ENCODE measurements at places on chromosomes 3 and 15. TPM values are rescaled to one million over a fixed set of nuclear protein-coding genes. Genes with fewer than 3 reads are reported as not detected.

DNA sequence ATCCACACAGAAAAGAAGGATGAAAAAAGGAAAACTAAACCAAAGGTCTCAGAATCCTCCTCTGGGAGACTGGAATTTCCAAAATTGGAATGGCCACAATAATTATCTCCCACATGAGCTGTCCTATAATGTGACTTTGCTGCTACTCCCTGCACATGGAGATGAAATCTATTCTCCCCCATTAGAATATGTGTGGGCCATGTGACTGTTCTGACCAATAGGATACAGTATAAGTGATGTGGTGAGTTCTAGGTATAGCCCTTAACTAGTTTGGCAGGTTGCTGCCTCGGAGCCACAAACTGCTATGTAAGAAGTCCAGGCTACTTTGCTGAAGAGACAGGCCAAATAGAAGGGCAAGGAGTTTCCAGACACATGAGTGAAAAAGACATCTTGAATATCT, 5.2 kb downstream of the TRIM59 start:
- H3K36me3 ChIP-seq = no peaks in the 10 kb centered on the region
- H3K27me3 ChIP-seq = peaks cover 22% of the 10 kb centered on the region
- H3K4me3 ChIP-seq = no peak overlapping the region
- no peak overlapping the region for H3K27ac ChIP-seq

- H3K27ac ChIP-seq = no peak within 1 kb of the TSS
- H3K27me3 ChIP-seq = no peaks in the 10 kb centered on the region
- H3K4me3 ChIP-seq = no peak within 1 kb of the TSS
- no peaks in the 10 kb centered on the region for H3K36me3 ChIP-seq
- DNase-seq = no peak
Measured at GRCh38 chr15:69014454-69014853, at the start of gene NOX5. Gene NOX5, plus strand, starts transcription at chr15:69014695. Its CDS starts 41 bp downstream, at chr15:69014736.

DNA sequence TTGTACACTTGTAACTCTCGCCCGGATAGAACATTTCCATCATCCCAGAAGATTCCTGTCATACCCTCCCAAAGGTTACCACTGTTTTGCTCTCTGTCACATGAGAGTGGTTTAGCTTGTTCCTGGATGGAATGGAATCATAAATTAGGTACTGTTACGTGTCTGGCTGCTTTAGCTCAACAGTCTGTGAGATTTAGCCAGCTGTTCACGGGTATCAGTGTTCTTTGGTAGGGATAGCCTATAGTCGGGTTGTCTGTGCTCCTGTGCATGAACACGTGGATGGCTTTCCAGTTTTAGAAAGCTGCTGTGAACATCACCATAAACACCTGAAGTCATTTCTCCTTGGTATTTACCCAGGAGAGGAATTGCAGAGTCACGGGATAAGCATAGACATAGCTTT, 58.2 kb upstream of the NR2C2 start:
- no peak overlapping the region for H3K27ac ChIP-seq
- H3K36me3 ChIP-seq = no peaks in the 10 kb centered on the region
- H3K4me3 ChIP-seq = no peak overlapping the region
- no peaks in the 10 kb centered on the region for H3K27me3 ChIP-seq

GRCh38 chr3:23004971-23005370, 198.2 kb upstream of the UBE2E2 start:
- no peaks in the 10 kb centered on the region for H3K27me3 ChIP-seq
- H3K27ac ChIP-seq = no peak overlapping the region
- no peaks in the 10 kb centered on the region for H3K36me3 ChIP-seq
- H3K4me1 ChIP-seq = peaks cover 5% of the 10 kb centered on the region

GRCh38 chr15:53128652-53129051, 338.5 kb upstream of the ONECUT1 start:
- no peaks in the 10 kb centered on the region for H3K27me3 ChIP-seq
- no peak overlapping the region for H3K27ac ChIP-seq
- H3K4me3 ChIP-seq = no peak overlapping the region
- no peaks in the 10 kb centered on the region for H3K4me1 ChIP-seq
- no peak for DNase-seq

Gene TRPM1
- total RNA-seq = not detected

- H3K27me3 ChIP-seq = no peaks in the 10 kb centered on the region
- no peak overlapping the region for H3K27ac ChIP-seq
- no peak overlapping the region for H3K4me3 ChIP-seq
- no peaks in the 10 kb centered on the region for H3K36me3 ChIP-seq
- DNase-seq = peak; percentile 24
- H3K4me1 ChIP-seq = no peaks in the 10 kb centered on the region
Measured at GRCh38 chr3:85360742-85361387, 402.1 kb downstream of the CADM2 start.

GRCh38 chr3:137121704-137122314, 164.0 kb downstream of the IL20RB start:
- H3K4me1 ChIP-seq = no peaks in the 10 kb centered on the region
- H3K36me3 ChIP-seq = no peaks in the 10 kb centered on the region
- peak; percentile 8 for DNase-seq
- no peak overlapping the region for H3K4me3 ChIP-seq

GRCh38 chr3:121581691-121582090, 11.5 kb upstream of the FBXO40 start:
- H3K4me1 ChIP-seq = no peaks in the 10 kb centered on the region
- H3K36me3 ChIP-seq = no peaks in the 10 kb centered on the region
- no peak for DNase-seq
- no peaks in the 10 kb centered on the region for H3K27me3 ChIP-seq

Gene ZBTB11
- total RNA-seq = 20.5 TPM

DNA sequence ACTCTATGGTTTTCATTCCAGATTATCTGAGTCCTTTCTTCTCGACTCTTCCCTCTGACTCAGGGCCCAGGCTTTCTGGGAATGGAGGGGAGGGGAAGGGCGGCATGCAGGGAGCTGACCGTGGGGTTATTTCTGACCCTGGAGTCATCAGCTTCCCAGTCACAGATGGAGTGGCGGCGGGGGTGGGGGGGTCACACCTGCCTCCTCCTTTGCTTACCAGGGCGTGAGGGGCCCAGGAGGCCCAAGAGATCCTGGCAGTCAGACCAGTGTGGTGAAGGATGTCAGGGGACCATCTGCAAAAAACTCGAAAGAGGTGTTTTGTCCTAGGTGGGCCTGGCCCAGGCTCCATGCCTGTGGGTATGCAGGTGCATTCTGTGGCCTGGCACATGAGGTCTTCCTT, 996 bp upstream of the XIRP1 start:
- H3K27ac ChIP-seq = no peak overlapping the region
- no peak for DNase-seq
- no peaks in the 10 kb centered on the region for H3K27me3 ChIP-seq
- no peak overlapping the region for H3K4me3 ChIP-seq
- H3K4me1 ChIP-seq = peaks cover 8% of the 10 kb centered on the region
- no peaks in the 10 kb centered on the region for H3K36me3 ChIP-seq

DNA sequence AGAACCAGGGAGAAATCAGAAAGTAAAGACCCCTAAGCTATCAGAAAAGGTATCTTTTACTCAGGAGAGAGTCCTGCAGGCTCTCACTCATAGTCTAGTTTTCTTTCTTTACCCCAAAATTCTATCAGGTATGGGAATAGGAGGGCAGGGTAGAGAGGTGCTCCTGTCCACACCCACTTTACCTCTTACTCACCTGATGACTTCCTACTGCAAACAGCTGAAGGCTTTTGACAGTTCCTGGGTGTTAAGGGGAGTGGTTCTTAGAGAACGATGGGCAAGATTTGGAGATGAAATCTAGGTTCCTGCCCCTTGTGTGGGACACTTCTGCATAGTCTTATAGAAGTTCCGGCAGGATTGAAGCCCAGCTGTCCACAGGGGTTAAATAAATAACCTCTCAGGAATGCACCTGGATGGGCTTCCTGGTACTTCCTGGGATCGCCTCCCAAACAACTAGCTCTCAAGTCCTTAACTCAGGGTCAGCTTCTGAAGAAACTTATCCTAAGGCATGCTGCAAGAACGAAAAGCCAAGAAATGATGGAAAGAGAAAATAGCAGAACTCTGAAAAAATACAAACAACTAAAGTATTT, 10.8 kb upstream of the TNFAIP8L3 start:
- no peak overlapping the region for H3K27ac ChIP-seq
- no peaks in the 10 kb centered on the region for H3K4me1 ChIP-seq
- no peak overlapping the region for H3K4me3 ChIP-seq
- no peak for DNase-seq

Gene CELSR3
- 0.87 TPM for total RNA-seq

DNA sequence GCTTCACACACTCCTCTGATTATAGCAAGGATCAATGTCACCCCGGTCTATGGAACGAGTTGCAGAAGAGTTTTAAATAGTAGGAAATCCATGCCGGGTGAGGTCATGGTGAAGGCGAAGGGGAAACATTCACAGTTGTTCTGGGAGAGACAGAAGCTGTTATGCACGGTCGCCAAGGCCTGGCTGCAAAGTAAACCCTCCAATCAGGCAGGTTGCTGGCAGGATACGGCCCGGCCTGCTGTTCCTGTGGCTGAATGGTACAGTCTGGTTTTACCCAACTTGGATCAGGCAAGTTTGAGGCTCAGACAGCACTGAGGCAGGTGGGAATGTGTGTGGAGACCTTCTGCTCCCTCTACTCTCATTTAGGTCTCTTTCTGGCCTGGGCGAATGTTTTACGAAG, 45.3 kb upstream of the ATP2B2 start:
- H3K4me1 ChIP-seq = peaks cover 18% of the 10 kb centered on the region
- no peaks in the 10 kb centered on the region for H3K36me3 ChIP-seq

DNA sequence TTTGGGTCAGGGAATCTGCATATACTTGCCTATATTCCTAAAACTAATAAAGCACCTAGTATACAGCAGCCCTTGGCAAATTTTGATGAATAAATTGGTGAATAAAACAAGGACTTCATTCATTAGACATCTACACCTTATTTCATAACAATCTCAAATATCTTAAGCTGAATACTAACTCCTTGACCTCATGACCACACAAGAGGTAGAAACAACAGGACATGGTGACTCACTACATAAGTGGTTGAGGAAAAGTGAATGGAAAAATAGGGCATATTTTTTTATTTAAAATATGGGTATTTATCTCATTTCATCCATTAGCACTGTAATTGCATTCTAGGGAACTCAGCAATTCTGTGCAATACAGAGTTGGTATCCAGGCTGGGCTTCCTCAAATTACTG, 7.8 kb upstream of the STAC start:
- no peaks in the 10 kb centered on the region for H3K36me3 ChIP-seq
- H3K4me1 ChIP-seq = no peaks in the 10 kb centered on the region
- no peak overlapping the region for H3K27ac ChIP-seq
- no peak for DNase-seq

Gene GLDN
- total RNA-seq = 68.6 TPM
